GM04503 (cell line): ENCODE measurements at places on chromosomes 2 and 18.

- DNase-seq: no peak
Observed at GRCh38 chr2:118994778-118995177, 52.8 kb downstream of the MARCO start.

DNA sequence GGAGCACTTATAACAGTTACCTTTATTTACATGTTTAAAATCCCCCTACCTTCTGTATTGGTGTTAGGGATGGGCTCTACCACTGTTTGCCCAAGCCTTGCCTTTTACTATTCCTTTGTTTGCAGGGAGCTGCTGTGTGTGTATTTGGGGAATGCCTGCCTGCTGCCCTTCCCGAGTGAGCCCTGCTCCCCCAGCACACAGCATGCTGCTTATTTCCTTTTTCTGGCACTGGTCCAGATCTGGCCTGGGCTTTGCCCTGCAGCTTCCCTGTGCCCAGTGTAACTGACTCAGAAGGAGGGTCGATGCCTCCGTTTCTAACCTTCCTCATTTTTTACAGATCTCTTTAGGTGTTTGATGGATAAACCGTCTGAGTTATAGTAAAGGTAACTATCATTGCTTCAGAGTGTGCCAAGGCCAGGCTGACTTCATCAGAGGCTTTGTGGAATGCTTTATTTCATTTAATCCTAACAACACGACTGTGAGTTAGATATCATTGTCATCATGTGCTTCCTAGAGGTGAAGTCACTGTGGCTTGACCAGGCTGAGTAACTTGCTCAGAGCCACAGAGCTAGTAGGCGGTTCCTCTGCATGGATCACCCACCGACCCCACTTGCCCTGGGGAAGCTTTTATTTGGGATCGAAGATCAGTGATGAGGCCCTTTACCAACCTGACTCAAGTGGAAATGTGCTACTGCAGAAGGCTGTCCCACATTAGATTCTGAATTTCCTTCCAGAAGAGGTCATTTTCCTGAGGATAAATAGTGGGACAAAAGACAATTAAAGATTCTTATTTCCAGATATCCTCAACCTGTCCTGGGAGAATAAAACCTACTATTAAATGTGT, 238.8 kb downstream of the ZNF407 start:
- DNase-seq: no peak

- no peak for DNase-seq
Observed at GRCh38 chr18:39421276-39421675, 1855.7 kb upstream of the CELF4 start.

DNA sequence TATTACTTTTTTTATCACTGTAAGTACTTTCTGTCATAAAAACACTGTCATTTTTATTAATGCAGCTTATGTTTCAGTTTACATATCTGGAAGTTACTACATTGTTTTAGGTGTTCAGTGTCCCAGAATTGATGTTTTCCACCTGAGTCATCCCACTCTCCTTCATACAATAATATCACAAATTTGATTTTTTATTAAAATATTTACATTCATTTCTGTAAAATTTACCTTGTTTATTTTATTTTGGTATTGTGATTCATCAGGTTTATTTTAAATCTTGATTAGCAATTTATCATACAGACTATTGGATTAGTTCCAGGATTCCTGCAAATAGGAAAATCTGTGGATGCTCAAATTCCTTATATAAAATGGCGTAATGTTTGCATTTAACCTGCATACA, 1662.9 kb downstream of the SUCLG1 start:
- DNase-seq: no peak

GRCh38 chr18:47999801-48000248, 69.4 kb upstream of the SMAD2 start:
- DNase-seq: no peak

- DNase-seq: no peak
Observed at GRCh38 chr2:172735582-172736423, at the start of gene RAPGEF4. TSS of gene RAPGEF4 (plus strand) at chr2:172735845. CDS start at chr2:172735984, 139 bp downstream.

DNA sequence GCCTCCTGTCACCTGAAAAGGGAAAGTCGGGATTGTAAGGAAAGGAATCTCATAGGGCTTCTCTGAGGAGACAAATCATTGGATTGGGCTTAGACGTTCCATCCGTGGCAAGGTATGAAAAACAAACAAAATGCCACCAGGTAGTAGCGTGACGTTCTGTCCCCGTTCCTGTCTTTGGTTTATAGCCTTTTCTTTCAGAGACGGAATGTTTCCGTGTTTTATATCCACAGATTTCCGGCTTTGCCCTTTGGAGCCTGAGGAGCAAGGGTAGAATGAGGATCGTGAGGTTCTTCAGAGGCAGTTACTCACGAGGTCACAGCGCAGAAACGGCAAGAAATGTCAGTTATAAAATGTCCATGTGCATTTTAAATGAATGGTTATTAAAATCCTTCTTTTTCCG, 118.3 kb downstream of the TMEM18 start:
- no peak for DNase-seq

DNA sequence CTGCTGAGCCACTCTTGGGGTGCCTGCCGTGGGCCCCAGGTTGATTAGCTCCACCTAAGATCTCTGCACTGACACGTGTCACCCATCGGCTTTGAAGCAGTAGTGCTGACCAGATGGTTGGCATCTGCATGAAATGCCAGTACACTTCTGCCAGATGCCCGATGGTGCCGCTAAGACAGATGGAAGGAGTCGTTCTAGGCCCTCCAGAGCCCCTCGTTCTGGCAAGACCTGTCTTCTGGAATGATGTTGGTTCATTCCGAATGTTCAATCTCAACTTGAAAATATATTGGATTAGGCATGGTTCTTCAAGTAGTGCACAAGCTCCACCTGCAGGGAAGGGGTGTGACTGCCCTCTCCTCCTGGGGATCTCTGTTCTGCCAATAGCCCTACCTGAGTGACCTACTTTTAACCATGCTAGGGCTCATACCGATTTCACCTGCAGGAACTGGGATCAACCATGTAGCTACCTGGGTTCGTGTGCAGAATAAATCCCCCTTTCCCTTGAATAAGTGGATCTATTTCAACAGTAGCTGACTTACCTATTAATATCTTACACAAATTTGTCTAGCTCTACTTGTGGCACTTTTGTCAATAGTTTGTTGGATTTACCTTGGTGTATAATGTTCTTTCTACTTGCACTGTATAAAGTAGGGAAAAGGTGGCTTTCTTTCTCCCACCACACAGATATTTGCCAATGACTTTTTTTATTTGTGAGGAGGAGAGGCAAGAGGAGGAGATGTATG, 342.6 kb downstream of the CTNNA2 start:
- peak; percentile 3 for DNase-seq

- no peak for DNase-seq
Observed at GRCh38 chr2:227834916-227835650, 21.4 kb downstream of the CCL20 start.

GRCh38 chr2:152505495-152505906, 170.5 kb downstream of the FMNL2 start:
- DNase-seq: no peak

- no peak for DNase-seq
Observed at GRCh38 chr2:55923091-55923981, at the start of gene EFEMP1. TSS of gene EFEMP1 (minus strand) at chr2:55923782. CDS start at chr2:55922440, 1,342 bp downstream.

DNA sequence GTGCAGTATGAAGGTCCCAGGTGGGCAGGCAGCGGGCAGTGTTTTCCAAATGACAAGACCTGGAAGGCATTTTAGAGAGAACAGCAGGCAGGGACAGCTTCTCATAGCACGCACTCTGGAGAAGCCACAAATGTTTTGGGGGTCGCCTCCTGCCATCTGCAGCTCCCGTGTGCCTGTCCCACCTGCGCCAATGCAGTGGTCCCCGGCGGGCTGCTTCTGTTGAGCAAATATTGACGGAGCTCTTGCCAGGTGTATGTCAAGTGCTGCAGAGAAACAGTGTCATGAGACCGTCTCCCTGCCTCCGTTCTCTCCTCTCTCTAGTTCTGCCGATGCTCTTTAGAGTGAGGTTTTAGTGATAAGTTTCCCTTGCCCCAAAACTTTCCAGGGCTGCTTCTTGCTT, 174.8 kb downstream of the LDLRAD4 start:
- no peak for DNase-seq
